KG1 (cell line): ENCODE measurements at places on chromosomes 4 and X.

DNA sequence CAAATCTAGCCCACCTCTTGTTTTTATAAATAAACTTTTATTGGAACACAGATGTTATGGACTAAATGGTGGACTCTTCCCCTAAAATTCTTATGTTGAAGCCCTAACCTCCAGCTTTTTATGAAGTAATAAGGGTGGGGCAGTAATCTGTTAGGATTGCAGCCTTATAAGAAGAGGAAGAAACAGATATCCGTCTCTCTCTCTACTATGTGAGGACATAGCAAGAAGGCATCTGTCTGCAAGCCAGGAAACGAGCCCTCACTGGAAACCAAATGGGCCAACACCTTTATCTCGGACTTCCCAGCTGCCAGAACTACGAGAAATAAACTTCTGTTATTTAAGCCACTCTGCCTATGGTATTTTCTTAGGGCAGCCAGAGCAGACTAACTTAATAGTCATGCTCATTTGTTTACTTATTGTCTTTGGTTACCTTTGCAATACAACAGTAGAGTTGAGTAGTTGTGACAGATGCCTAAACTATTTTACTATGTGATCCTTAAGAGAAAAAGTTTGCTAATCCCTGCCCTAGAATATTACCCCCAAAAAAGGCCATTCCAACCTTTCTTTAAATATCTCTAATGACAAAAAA is 67.4 kb downstream of the MANBA start:
- DNase-seq: no peak

DNA sequence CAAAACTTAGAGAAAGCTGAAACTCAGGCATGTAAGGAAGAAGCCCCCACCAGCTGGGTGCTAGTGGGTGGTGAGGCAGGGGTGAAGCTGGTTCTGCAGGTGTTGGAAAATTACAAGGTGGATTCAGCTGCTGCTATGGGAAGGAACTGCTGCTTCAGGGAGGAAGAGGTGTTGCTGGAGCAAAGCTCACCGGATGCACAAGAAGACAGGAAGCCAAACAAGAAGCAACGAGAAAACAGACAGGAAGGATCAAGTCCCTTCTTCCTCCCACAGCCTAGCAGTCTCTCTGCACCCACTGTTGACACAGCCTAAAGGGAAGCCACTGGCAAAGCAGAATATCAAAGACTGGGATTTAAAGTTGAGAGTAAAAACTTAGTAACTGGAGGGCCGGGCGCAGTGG is 100.2 kb upstream of the JADE1 start:
- peak; percentile 43 for DNase-seq

GRCh38 chrX:264634-265455 is 16.3 kb upstream of the PLCXD1 start:
- DNase-seq: no peak

DNA sequence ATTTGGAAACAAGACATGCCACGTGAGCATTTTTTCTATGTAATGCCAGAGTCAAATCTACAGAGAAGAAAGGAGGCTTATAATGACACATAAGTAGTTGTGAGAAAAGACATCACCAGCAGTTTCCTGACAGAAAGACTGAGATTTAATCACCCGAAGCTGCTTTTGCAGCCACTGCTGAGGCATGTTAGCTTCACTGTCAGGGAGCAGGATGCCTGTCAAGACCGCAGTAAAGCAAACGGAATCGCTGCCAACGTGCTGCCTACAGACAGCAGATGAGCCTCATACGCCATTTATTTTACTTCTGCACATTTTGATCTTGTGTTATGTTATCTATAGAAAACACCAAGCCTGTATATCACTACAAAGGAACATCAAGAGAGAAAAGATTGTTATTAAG is 68.7 kb upstream of the NDST3 start:
- DNase-seq: no peak

- no peak for DNase-seq
Measured at GRCh38 chrX:150605603-150606002, 37.2 kb downstream of the MTM1 start.

DNA sequence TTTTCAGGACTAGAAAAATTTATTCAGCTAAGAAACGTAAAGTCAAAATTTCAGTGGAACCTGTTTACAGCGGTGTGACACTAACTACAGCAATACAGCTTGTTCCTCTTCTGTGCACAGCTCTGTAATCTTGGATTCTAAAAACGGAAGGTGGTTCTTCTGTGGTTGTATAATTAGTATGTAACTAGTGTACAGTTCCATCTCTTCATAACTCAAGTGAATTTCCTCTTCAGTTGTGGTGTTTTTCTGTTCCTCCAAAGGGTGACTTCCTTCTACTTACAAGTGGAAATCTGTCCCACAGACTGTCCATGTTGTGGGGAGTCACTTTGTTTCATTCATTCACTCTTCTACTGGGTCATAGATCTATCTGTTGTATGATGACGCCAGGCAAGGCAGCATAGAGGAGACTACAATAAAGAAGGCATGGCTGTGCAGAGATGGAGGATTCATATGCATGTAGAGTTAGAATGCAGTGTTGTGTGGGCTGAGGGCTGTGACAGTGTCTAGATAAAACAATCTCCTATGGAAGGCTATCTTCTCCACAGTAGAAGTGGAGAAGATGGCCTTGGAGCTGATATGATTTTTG is 5.4 kb downstream of the DAPP1 start:
- peak; percentile 45 for DNase-seq

GRCh38 chr4:77156533-77156911 is 485 bp upstream of the CCNG2 start:
- DNase-seq: peak; percentile 98

GRCh38 chrX:30219372-30219771 is 4.0 kb downstream of the MAGEB2 start:
- DNase-seq: no peak

DNA sequence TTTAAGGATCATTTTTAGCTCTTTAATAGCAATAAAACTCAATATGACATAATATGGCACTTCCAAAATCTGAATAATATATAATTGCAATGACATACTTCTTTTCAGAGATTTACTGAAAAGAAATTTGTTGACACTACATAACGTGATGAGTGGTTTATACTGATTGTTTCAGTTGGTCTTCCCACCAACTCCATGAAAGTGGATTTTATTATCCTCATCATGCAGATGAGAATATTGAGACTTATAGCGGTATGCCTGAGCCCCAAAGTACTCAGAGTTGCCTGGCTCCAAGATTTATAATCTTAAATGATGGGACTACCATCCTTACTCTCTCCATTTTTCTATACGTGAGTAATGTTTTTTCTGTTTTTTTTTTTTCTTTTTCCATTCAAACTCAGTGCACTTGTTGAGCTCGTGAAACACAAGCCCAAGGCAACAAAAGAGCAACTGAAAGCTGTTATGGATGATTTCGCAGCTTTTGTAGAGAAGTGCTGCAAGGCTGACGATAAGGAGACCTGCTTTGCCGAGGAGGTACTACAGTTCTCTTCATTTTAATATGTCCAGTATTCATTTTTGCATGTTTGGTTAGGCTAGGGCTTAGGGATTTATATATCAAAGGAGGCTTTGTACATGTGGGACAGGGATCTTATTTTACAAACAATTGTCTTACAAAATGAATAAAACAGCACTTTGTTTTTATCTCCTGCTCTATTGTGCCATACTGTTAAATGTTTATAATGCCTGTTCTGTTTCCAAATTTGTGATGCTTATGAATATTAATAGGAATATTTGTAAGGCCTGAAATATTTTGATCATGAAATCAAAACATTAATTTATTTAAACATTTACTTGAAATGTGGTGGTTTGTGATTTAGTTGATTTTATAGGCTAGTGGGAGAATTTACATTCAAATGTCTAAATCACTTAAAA is 15.3 kb downstream of the ALB start:
- DNase-seq: no peak

DNA sequence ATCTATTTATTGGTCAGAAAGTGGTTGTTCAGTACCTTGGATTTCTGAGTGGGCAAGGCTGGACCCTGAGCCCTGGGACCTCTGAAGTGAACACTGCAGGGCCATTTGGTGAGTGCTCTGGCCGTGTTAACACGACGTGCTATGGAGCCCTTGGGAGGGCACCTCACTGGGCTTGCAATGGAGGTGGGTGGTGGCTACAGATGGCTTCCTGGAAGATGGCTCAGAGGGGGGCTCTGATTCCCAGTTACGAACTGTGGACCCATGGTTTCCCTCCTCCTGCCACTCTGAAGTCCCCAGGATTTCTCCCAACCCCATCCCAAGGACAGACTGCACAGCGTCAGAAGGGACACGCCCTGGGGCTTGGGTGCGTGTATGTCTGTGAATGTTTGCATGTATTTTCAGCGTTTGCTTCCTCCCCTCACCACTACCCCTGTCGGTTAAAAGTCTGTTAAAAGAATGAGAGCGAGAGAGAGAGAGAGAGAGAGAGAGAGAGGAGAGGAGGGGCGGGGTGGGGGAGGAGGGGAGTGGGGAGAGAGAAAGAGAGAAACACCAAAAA is 3.7 kb upstream of the RHOH start:
- peak; percentile 72 for DNase-seq

DNA sequence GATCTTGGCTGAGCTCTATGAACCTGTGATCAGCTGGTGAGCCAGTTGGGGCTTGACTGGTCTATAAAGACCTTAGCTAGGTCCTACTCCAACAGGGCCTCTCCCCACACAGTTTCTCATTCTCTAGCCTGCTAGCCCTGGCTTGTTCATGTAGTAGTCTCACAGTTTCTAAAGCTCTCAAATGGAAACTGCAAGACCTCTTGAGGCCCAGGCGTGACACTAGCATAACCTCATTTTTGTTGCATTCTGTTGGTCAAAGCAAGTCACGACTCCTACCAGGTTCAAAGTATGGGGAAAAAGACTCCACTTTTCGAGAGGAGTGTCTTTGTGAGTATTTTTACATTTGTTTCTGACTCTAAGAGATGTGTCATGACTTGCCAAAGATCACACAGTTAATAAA is 50.9 kb downstream of the CEP44 start:
- DNase-seq: no peak

GRCh38 chr4:145523117-145523516 is 41.5 kb downstream of the SMAD1 start:
- no peak for DNase-seq

- no peak for DNase-seq
Measured at GRCh38 chr4:145820407-145820806, 118.2 kb downstream of the ZNF827 start.

DNA sequence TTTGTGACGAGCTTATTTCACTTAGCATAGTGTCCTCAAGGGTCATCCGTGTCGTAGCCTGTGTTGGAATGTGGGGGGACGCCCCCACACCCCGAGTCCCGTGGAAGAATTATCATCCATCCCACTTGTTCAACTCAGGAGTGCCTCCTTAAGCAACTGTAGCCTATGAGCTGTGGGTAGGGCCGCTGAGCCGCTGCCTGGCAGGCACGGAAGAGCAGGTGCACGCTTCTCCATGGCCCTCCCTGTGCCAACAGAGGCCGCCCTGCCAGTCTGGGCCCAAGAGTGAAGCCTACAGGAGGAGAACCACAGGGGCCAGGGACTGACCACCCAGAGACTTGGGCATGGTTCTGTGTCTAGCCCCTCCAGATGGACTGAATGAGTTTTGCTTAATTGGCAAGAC is 2.3 kb upstream of the RGS12 start:
- DNase-seq: no peak

- DNase-seq: no peak
Measured at GRCh38 chrX:7074148-7074907, 73.2 kb upstream of the STS start.

DNA sequence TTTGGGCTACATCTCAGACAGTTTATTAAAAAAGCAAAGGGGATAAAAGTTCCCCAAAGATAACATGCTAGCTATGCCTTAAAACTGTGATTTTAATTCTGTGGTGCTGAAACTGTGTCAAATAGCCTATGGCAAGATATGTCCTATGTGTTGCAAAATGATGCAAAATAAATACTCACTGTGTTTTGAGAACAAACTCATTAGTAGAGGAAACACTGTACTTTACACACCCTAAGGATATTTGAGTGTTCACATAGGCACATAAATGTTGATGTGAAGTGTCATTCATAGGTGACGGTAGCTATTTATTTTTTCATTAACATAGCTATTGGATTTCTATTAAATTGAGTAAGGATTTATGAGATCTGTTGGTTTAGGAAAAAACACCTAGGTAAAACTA is 351.9 kb downstream of the FAT4 start:
- no peak for DNase-seq

DNA sequence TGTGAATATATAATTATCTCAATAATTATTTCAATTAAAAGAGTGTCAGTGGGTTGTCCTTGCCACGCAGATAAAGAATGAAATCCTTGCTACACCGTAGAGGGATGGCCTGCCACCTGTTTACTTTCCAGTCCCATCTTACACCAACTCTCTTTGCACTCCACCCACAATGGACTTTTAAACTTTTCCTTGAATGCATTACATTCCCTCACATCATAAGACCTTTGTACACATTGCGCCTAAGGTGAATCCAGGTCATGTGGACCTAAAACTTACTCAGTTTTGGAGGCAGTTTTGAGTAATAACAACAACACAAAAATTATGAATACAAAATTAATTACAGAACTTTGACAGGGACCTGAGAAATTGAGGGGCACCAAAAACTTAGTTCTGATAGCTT is 78.7 kb upstream of the PDE5A start:
- no peak for DNase-seq

- DNase-seq: no peak
Measured at GRCh38 chrX:142977128-142977914, 48.4 kb upstream of the SPANXN4 start.

- DNase-seq: no peak
Measured at GRCh38 chr4:78155616-78156105, 98.5 kb downstream of the FRAS1 start.

- DNase-seq: no peak
Measured at GRCh38 chrX:129979207-129979920, 3.1 kb upstream of the BCORL1 start.

DNA sequence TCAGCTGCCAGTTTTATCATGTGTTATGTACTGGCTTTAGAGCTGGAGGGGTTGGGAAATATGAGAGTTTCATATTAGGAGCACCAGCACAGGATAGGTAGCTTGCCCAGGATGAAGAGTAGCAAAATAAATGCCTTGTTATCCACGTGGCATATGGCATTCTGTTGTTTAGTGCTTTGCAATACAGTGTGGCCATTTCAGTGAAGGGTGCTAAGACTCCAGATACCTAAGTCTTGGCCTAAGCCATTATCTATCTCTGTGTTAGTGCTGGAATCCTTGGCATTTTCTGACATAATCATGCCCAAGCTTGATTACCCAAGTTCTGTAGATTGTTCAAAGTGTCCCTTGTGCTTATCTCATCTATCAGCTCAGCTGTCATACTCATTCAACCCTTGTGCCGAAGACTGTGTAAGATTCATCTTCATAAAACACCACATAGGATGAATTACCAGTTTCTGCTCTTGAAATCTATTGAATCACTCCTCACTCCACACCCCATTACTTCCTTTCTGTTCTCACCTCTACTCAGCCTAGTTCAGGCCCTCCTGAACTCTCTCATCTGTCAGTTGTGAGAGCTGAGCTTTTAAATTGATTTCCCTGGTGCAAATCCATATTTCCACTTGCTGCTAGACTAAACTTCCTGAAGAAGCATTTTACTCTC is 73.5 kb downstream of the CLCN5 start:
- DNase-seq: no peak

- no peak for DNase-seq
Measured at GRCh38 chr4:178752954-178753525, 1310.8 kb upstream of the AGA start.

GRCh38 chrX:110086916-110087484 is 84.1 kb downstream of the TMEM164 start:
- DNase-seq: no peak

- no peak for DNase-seq
Measured at GRCh38 chrX:39820938-39821708, 276.6 kb downstream of the BCOR start.
